ENCODE measurements at places on chromosomes 4 and X. TPM values are rescaled to one million over a fixed set of nuclear protein-coding genes. Genes with fewer than 3 reads are reported as not detected.

The FGB gene
- not detected for total RNA-seq

The CLGN gene
- not detected for total RNA-seq

The NAP1L2 gene
- 0.80 TPM for total RNA-seq

The SMARCA1 gene
- 1.1 TPM for total RNA-seq

The CSAG3 gene
- not detected for total RNA-seq

The GJB1 gene
- total RNA-seq, result not detected

The TNIP3 gene
- 0.15 TPM for total RNA-seq

The SMIM10L2A gene
- total RNA-seq, result 0.10 TPM

The UFSP2 gene
- total RNA-seq, result 20.1 TPM

The SHOX gene
- not detected for total RNA-seq

The TBC1D14 gene
- total RNA-seq, result 35.1 TPM

The BCLAF3 gene
- 11.6 TPM for total RNA-seq

The TMEM47 gene
- not detected for total RNA-seq

The KIF4A gene
- total RNA-seq, result 0.49 TPM

- DNase-seq, result peak; percentile 30
These were observed 76.5 kb upstream of the BCOR start for GRCh38 chrX:40174001-40174853.

GRCh38 chr4:105936901-105937300 is 41.6 kb downstream of the NPNT start:
- DNase-seq, result no peak

DNA sequence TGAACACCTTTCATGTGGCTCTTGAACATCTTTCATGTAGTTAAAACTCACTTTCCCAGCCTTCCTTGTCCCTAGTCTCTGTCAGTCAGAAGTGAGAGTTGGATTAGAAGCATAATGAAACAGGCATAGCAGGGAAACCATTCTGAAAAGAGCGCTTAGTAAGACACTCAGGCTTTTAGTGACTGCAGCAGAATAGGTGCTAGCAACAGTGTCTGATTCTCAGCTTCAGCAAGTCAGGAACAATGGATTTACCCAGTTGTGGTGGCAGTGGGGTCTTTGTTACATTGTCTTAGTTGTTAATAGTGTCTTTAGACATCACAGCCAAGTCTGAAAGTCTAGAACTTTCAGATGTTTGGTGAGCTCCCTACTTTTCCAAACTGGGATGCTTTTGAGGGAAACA is 177.1 kb upstream of the PCDH7 start:
- no peak for DNase-seq

DNA sequence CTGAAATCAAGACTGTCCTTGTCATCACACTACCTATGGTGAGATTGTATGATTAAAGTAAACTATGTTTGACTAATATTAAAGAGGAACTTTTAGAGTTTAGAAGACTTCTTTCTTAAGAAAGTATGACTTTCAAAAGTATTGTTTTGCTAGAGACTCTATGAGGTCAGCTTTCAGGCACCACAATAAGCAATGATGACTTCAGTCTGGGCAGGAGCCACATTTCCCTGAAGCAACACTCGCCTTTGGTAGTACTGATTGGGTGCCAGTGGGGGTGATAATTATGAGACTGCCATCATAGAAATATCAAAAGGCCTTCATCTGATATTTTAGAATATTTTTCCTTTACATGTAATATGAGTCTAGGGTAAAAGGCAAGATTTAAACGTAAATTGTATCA is 212.6 kb downstream of the DTHD1 start:
- DNase-seq, result no peak

DNA sequence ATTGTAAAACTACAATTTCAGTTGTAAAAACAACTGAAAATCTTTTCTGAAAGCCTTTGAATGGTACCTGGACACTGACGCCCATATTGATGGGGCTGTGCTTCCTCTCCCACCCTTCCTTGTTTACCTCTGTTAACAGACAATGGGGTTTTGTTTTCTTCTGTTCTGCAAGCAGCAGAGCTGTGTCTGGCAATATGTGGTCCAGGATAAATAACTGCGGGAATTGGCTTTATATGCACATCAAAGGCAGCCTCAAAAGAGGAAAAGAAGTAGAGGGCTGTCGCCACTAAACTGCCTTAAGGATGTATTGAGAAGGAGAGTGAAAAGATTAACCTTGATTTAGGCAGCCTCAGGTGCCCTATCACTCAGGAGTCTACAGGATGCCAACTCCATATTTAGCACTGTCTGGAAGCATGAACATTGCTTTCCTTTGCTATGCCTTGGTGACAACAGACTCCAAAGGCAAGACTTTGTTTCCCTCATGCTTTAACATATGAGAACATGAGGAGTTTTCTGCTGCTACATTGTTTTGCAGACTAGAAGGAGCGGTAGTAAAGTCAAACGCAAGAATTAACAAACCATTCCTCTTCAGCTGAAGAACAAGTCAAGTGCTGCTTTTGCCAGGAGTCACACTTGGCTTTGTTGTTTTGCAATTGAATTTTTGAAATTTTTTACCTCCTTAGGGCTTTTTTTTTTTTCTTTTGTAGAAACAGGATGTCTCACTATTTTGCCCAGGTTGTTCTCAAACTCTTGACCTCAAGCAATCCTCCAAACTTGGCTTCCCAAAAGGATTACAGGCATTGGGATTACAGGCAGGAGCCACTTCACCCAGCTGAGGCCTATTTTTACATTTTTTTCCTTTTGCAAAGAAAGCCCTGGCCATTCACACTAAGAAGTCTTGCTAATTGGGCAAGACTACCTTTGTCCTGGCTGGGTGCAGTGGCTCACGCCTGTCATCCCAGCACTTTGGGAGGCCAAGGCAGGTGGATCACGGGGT is 3.0 kb downstream of the IL21 start:
- no peak for DNase-seq

GRCh38 chr4:123386609-123387008 is 10.0 kb upstream of the SPRY1 start:
- no peak for DNase-seq

GRCh38 chrX:45758738-45759397 is 558.2 kb upstream of the DIPK2B start:
- DNase-seq, result no peak

- no peak for DNase-seq
These were observed 89.7 kb downstream of the LRP2BP start for GRCh38 chr4:185305979-185306442.

GRCh38 chr4:20430259-20430941 is 178.7 kb downstream of the SLIT2 start:
- DNase-seq, result no peak

- DNase-seq, result no peak
These were observed 24.3 kb downstream of the GRSF1 start for GRCh38 chr4:70815370-70815769.

DNA sequence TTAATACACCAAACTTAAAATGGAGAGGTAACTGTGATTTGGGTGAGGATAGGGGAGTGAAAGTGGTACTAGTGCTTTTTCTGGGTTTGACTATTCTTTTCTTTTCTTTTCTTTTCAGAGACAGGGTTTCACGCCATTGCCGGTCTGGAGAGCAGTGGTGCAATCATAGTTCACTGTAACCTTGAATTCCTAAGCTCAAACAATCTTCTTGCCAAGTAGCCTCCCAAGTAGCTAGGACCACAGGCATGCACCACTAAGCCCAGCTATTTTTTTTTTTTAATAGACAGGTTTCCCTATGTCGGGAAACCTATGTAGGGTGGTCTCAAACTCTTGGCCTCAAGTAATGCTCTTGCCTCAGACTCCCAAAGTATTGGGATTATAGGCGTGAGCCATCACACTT is 3.0 kb upstream of the ARMCX4 start:
- DNase-seq, result no peak

DNA sequence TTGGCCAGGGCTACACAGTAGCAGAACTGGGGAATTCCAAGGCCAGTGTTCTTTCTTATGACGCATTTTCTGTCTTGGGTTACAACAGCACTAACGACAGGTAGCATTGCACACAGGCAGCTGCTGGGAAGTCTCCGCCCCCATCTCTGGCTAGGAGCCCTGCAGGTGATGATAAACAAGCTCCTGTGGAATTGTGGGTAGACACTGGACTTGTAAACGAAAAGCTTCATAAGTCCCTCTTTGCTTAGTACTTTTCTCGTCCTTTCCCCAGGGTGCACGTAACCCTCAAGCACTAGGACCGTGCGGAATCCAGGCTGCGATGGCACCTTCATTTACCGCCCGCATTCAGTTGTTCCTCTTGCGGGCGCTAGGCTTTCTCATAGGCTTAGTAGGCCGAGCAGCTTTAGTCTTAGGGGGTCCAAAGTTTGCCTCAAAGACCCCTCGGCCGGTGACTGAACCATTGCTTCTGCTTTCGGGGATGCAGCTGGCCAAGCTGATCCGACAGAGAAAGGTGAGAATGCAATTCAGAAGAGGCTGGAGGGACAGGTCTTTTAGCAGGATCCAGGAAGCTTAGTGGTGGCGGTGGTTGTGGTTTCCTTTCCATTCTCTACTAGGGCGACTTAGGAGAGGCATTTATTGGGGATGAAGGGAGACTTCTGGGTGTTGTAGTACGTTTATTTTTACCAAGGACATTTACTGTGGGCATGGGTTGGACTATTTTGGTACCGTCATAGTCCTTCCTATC is at the start of gene FAAH2:
Gene FAAH2, plus strand, starts transcription at position 200 of the 745 bp plus-strand sequence. Its CDS starts 120 bp downstream, at position 320.
- DNase-seq, result peak; percentile 15

GRCh38 chrX:144327495-144327894 is 443.6 kb downstream of the UBE2NL start:
- DNase-seq, result no peak

DNA sequence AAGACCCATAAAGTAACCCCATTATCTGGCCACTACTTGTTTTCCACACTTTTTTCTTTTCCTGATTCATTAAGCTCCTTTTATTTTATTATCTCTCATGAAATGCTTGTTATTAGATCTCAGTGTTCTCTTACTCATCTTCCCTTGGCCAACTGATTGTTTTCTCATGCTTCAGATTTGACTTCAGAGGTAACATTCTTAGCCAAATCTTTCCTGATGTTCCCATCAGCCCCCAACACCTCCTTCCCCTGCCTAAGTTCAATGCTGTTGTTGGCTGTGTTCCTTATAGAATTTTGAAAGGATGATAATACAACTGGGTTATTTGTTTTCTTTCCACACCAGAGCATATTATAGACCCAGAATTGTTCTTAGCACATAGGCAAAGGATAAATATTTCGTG is 75.6 kb downstream of the BMPR1B start:
- no peak for DNase-seq

DNA sequence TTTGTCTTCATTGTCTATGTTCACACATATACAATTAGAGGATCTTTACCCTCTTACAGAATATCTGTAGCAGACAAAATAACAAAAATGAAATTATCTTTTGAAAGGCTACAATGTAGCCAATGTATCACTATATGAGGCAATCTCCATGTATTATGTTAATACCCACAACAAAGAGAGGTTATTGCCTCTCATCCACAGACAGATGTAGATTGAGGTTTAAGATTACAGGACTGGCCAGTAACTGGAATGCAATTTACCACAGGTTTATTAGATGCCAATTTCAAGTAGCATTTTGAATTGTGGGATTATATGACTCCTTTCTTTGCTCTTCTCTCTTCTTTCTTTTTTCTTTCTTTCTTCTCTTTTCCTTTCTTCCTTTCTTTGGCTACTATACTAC is 242.6 kb downstream of the ANKRD50 start:
- DNase-seq, result no peak

DNA sequence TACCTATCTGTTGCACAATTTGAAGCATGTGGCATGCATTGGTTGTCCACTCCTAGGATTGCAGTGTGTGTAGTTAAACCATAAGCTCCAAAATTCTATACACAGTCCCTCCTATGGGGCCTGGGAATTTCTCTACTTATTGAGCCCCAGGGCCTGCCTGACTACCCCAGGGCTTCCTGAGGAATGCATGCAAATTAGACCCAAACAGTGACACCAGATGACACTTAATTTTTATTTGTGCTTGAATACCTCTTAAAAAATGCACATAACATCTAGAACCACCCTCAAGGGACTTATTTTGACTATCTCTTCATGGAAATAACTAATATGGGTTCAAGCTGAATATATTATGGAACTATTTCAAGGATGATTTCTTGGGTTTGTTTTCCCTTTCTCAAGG is 236.4 kb downstream of the PPP1R2C start:
- DNase-seq, result no peak

DNA sequence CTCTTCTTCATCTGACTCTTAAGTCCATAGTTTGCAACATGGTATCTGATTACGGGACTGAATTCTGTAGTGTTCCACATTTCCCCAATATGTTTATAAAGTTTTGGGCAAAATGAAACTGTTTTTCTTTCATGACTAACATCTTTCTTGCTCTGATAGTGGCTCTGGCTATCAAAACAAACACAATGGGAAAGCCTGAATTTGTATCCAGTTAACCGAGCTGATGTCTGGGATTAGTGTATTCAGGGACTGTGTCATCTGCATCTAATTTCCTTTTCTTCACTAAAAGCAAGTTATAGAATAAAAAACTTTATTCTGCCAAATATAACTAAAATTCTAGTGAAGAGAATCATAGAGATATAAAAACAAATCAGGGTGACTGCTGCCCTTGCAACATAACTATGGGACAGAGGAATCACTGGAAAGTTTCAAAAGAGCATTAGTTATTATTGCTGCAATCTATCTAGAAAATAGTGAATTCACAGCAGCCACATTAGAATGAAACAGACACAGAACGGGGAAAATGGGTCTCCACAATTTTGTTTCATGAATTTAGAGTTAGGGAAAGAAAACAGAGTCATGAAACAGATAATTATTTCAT is 61.3 kb downstream of the ANTXR2 start:
- DNase-seq, result no peak

DNA sequence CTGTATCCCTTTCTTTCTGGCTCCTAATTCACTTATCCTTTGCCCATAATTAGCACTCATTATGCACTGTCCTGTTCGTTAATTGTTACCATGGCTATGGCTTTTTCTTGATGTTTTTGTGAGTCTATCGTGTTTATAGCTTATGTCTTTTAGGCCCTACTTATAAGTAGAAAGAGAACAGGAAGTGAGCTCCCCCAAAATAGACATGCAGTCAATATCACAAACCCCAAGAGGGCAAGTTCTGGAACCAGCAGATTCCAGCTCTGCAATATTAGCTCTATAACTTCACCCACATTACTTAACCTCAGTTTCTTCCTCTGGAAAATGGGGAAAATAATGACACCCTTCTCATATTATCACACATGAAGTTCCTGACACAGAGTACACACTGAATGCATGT is 7.4 kb upstream of the HS3ST1 start:
- no peak for DNase-seq

DNA sequence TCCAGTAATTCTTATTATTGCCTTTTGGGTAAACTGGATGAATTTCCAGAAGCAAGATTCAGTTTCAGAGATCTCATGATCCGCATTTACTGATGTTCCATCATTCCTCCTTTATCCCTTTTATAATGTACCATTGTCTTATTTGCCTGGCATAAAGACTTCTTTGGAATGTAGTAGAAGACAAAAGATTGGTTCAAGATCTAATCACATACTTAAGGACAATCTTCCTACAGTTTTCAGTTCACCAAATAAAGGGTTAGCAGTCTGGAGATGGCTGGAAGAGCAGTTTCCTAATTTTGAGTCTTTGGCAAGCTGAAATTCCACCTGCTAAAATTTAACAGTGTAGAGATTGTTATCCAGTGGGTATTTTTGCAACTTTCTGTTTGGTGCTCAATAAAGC is 30.9 kb upstream of the HAND2 start:
- DNase-seq, result no peak

- DNase-seq, result no peak
These were observed 102.7 kb downstream of the UCHL1 start for GRCh38 chr4:41359422-41359775.
